ENCODE measurements at places on chromosomes 6 and 20. TPM values are rescaled to one million over a fixed set of nuclear protein-coding genes. Genes with fewer than 3 reads are reported as not detected.

C20orf96 gene
- polyA plus RNA-seq = 0.67 TPM

ZNF311 gene
- polyA plus RNA-seq = 0.36 TPM

TNF gene
- 0.37 TPM for polyA plus RNA-seq

PACSIN1 gene
- polyA plus RNA-seq = 0.07 TPM

ZSCAN23 gene
- polyA plus RNA-seq = 1.7 TPM

FUT9 gene
- not detected for polyA plus RNA-seq

CD83 gene
- polyA plus RNA-seq = 2.9 TPM

PSORS1C1 gene
- polyA plus RNA-seq = not detected

CD24 gene
- not detected for polyA plus RNA-seq

DNA sequence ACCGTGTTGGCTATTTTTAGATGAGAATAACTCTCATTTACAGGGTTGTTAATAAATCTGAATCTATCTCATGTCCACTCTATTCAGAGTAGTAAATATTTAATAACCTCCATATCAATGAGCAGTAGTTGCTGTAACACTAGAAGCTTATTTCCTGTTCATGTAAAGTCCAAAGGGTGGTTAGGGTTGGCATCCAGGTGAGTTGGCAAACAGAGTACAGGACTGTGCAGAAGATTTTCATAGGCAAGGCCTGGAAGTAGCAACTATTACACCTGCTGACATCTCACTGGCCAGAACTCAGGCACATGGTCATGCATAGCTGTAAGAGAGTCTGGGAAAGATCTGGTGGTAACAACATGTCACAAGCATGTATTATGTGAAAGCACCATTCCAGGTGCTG is 147.5 kb downstream of the PHF3 start:
- H3K36me3 ChIP-seq = no peaks in the 10 kb centered on the region
- no peaks in the 10 kb centered on the region for H3K4me1 ChIP-seq
- H3K27ac ChIP-seq = no peak overlapping the region
- DNase-seq = no peak

DNA sequence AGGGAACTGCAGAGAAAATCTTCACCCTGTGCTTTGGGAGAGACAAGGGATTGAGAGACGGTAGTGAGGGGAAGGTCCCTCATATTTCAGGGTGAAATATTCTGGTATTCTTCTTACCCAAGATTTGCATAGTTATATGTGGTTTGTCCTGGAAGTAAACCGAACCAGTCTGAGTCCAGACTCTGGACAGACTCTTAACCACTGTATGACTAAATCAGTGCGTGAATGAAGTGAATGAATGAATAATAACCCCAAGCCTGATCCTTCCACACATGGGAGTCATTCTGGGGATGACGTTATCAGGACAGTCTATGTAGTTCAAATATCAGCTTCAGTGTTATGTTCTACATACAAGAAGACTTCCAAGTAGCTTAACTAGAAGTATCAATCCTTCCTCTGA is 690.7 kb downstream of the KIF16B start:
- H3K27ac ChIP-seq = no peak overlapping the region
- H3K27me3 ChIP-seq = no peaks in the 10 kb centered on the region
- H3K36me3 ChIP-seq = no peaks in the 10 kb centered on the region
- H3K4me3 ChIP-seq = no peak overlapping the region

DNA sequence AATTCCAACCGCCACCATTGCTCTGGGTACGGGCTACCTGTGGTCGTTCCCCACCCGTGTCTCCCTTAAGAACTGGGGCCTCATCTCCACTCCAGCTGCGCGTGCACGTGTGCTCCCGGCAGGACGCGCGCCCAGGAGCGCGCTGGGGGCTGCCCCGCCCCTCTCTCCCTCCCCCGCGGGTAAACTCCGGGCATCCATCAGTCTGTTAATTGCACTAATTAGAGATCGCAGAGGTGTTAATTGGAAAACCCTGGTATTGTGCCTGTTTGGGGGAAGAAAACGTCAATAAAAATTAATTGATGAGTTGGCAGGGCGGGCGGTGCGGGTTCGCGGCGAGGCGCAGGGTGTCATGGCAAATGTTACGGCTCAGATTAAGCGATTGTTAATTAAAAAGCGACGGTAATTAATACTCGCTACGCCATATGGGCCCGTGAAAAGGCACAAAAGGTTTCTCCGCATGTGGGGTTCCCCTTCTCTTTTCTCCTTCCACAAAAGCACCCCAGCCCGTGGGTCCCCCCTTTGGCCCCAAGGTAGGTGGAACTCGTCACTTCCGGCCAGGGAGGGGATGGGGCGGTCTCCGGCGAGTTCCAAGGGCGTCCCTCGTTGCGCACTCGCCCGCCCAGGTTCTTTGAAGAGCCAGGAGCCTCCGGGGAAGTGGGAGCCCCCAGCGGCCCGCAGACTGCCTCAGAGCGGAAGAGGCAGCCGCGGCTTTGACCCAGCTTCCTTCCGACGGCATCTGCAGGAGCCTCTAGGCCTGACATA is 14.4 kb downstream of the FOXP4 start:
- H3K27ac ChIP-seq = peak overlapping the region; percentile 94
- peaks cover 22% of the 10 kb centered on the region for H3K4me1 ChIP-seq
- peaks cover under 1% of the 10 kb centered on the region for H3K36me3 ChIP-seq
- peak overlapping the region; percentile 82 for H3K4me3 ChIP-seq

- no peak overlapping the region for H3K27ac ChIP-seq
- no peaks in the 10 kb centered on the region for H3K27me3 ChIP-seq
- H3K36me3 ChIP-seq = no peaks in the 10 kb centered on the region
- H3K4me3 ChIP-seq = no peak overlapping the region
- no peak for DNase-seq
Measured at GRCh38 chr6:80923816-80924215, 817.3 kb downstream of the BCKDHB start.

GRCh38 chr20:23002276-23002675 is 32.8 kb upstream of the SSTR4 start:
- H3K36me3 ChIP-seq = no peaks in the 10 kb centered on the region
- H3K27me3 ChIP-seq = no peaks in the 10 kb centered on the region
- no peak overlapping the region for H3K27ac ChIP-seq
- DNase-seq = no peak
- H3K4me1 ChIP-seq = no peaks in the 10 kb centered on the region
- H3K4me3 ChIP-seq = no peak overlapping the region

DNA sequence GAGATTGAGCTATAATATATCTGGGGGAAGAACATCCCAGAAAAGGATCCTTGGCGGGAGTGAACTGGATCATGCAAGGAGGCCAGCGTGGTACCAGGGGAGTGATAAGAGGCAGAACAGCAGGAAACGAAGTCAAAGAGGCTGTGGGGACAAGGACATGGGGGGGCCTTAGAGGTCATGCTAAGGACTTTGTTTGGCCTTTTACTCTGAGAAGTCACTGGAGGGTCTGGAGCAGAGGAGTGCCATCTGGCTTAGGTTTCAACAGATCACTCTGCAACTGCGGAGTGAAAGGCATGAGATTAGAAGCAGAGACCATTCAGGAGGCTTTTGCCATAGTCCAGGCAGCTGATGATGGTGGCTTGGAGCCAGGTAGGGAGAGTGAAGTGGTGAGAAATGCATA is 24.3 kb downstream of the MRAP2 start:
- no peak for DNase-seq
- H3K27me3 ChIP-seq = peaks cover 2% of the 10 kb centered on the region
- no peak overlapping the region for H3K27ac ChIP-seq
- no peaks in the 10 kb centered on the region for H3K36me3 ChIP-seq

DNA sequence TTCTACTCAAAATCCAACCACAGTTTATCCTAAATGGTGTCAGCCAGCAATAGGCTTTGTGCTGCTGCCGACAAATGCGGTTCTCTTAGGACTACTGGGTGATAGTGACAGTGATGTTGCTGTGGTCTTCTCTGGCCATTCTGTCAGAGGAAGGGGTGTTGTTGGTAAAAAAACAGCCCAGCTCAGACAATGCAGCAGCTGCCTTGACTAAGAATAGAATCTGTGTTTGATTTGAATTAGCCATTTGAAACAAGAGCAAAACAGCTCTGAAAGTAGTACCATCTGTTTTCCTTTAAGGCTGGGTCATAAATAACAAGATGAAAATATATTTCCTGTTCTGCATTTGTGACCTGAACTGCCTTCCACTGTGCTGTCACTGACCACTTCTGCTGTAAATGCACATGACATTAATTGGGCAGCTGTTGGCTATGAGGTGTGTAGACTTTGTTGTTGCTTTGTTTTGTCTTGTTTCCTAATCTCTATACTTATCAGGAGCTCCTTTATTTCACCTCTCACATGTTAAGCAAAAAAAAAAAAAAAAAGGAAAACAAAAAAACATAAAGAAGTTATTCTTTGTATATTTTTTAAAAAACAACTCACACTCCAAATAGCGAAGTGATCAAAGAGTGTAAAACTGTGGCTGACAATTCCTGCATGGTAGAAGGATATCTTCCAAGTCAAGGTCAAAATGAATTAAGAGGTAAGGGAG is 497.8 kb upstream of the ARID1B start:
- H3K4me1 ChIP-seq = no peaks in the 10 kb centered on the region
- DNase-seq = no peak
- no peak overlapping the region for H3K27ac ChIP-seq
- no peaks in the 10 kb centered on the region for H3K27me3 ChIP-seq
- H3K36me3 ChIP-seq = peaks cover 7% of the 10 kb centered on the region
- no peak overlapping the region for H3K4me3 ChIP-seq

GRCh38 chr6:89048288-89048923 is 32.1 kb upstream of the PNRC1 start:
- H3K27ac ChIP-seq = peak overlapping the region; percentile 8
- no peak overlapping the region for H3K4me3 ChIP-seq
- peaks cover 12% of the 10 kb centered on the region for H3K4me1 ChIP-seq
- no peaks in the 10 kb centered on the region for H3K36me3 ChIP-seq

GRCh38 chr20:33976959-33977358 is 16.8 kb upstream of the RALY start:
- H3K4me1 ChIP-seq = no peaks in the 10 kb centered on the region
- peaks cover 4% of the 10 kb centered on the region for H3K27me3 ChIP-seq
- DNase-seq = no peak
- H3K36me3 ChIP-seq = peaks cover 4% of the 10 kb centered on the region

DNA sequence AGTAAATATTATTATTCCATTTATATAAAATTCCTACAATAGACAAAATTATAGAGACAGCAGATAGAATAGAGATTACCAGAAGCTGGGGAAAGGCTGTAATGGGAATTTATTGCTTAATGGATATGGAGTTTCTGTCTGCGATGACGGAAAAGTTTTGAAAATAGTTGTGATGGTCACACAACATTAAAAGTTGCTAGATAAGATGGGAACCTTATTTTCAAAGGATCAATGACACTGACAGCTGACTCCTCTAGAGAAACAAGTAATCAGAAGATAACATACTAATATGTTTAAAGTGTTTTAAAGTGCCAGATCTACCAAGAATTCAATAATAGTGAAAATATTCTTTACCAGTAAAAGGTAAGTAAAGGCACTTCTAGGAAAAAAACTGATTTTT is 236.3 kb downstream of the HIVEP2 start:
- DNase-seq = no peak
- no peaks in the 10 kb centered on the region for H3K27me3 ChIP-seq
- H3K4me3 ChIP-seq = no peak overlapping the region
- H3K36me3 ChIP-seq = no peaks in the 10 kb centered on the region
- H3K27ac ChIP-seq = no peak overlapping the region

GRCh38 chr6:149052350-149053106 is 265.0 kb upstream of the TAB2 start:
- no peak overlapping the region for H3K4me3 ChIP-seq
- no peaks in the 10 kb centered on the region for H3K27me3 ChIP-seq
- H3K27ac ChIP-seq = no peak overlapping the region

DNA sequence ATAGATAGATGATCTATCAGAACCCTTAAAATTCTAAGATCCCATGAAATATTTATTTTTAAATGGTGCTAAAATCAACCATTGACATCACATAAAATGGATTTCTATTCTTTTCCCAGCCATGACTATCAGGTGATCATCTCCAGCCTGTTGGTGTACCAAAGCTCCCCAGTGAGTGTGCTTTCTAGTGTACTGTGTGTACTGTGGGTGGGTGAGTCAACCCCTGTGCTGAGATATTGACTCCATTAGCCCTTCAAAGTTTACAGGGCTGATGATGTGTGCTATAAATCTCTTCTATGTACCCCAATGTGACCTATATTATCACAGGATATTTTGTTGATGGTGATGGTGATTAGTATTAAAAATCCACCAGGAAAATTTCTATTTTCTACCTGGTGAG is 344.6 kb downstream of the MMUT start:
- no peaks in the 10 kb centered on the region for H3K4me1 ChIP-seq
- H3K27ac ChIP-seq = no peak overlapping the region
- no peaks in the 10 kb centered on the region for H3K36me3 ChIP-seq
- DNase-seq = no peak
- no peaks in the 10 kb centered on the region for H3K27me3 ChIP-seq

DNA sequence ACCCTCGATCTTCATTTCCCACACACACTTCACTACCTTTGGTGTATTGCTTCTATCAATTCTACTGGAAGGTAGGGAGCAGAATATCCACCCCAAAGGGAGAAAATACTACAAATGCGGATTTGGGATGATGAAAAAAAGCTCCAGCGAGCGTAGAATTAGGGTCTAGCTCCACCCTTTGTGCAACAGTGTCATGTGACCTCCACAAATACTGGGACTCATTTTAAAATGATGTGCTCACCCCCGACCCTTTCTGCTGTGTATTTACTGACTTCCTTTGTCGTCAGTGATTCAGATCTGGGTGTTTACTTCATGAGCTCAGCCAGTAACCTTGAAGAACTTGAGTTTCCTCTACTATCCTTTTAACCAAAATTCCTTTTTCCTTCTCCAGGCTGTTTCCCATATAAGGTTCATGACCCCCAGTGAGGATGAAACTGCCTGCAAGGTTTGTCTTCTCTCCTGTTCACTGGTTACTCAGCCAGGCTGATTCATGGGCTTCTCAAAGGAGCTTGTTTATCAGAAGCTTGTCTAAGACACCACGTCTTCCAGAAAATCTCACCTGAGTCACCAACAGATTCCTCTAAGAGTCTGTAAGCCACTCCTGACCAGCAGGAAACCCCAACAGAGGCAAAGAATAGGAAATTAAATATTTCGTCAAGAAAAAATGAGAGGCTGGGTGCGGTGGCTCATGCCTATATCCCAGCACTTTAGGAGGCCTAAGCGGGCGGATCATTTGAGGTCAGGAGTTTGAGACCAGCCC is 39.6 kb upstream of the PAX1 start:
- no peak overlapping the region for H3K27ac ChIP-seq
- H3K4me3 ChIP-seq = no peak overlapping the region
- no peaks in the 10 kb centered on the region for H3K36me3 ChIP-seq
- H3K4me1 ChIP-seq = no peaks in the 10 kb centered on the region
- peaks cover 2% of the 10 kb centered on the region for H3K27me3 ChIP-seq

GRCh38 chr20:37567671-37568588 is 40.3 kb upstream of the BLCAP start:
- H3K27ac ChIP-seq = no peak overlapping the region
- H3K36me3 ChIP-seq = no peaks in the 10 kb centered on the region
- H3K4me1 ChIP-seq = peaks cover 2% of the 10 kb centered on the region
- no peak overlapping the region for H3K4me3 ChIP-seq
- H3K27me3 ChIP-seq = peaks cover 28% of the 10 kb centered on the region

- H3K27ac ChIP-seq = peak overlapping the region; percentile 98
- H3K27me3 ChIP-seq = no peaks in the 10 kb centered on the region
- peak overlapping the region; percentile 88 for H3K4me3 ChIP-seq
Measured at GRCh38 chr6:32177183-32177787, 920 bp upstream of the RNF5 start.

- no peak overlapping the region for H3K27ac ChIP-seq
- H3K27me3 ChIP-seq = no peaks in the 10 kb centered on the region
- DNase-seq = no peak
- H3K4me3 ChIP-seq = no peak overlapping the region
- no peaks in the 10 kb centered on the region for H3K4me1 ChIP-seq
- peaks cover 71% of the 10 kb centered on the region for H3K36me3 ChIP-seq
Measured at GRCh38 chr6:109795994-109796555, 105.0 kb downstream of the FIG4 start.
